ENCODE measurements at places on chromosomes 4 and X. TPM values are rescaled to one million over a fixed set of nuclear protein-coding genes. Genes with fewer than 3 reads are reported as not detected.

The RIPPLY1 gene
- 0.11 TPM for total RNA-seq

The LRP2BP gene
- total RNA-seq = 0.14 TPM

The POU3F4 gene
- total RNA-seq = not detected

The VBP1 gene
- total RNA-seq = 62.9 TPM

The ADH1B gene
- total RNA-seq = not detected

The GUCY1B1 gene
- 0.16 TPM for total RNA-seq

The USP38 gene
- 7.7 TPM for total RNA-seq

The HS3ST1 gene
- total RNA-seq = 0.90 TPM

The ITIH6 gene
- total RNA-seq = not detected

The AKAP14 gene
- not detected for total RNA-seq

The CCDC160 gene
- total RNA-seq = 0.12 TPM
